Stomach (tissue), 19 donors: ENCODE measurements at places on chromosomes 4 and X. TPM values are rescaled to one million over a fixed set of nuclear protein-coding genes. Genes with fewer than 3 reads are reported as not detected.

Gene POLA1
- 9.3 TPM for total RNA-seq

- peak; percentile 66 for DNase-seq
- H3K4me1 ChIP-seq: no peaks in the 10 kb centered on the region
- H3K4me3 ChIP-seq: no peak overlapping the region
- H3K36me3 ChIP-seq: no peaks in the 10 kb centered on the region
These were observed 388.4 kb upstream of the SPOCK3 start for GRCh38 chr4:167622481-167623240.

DNA sequence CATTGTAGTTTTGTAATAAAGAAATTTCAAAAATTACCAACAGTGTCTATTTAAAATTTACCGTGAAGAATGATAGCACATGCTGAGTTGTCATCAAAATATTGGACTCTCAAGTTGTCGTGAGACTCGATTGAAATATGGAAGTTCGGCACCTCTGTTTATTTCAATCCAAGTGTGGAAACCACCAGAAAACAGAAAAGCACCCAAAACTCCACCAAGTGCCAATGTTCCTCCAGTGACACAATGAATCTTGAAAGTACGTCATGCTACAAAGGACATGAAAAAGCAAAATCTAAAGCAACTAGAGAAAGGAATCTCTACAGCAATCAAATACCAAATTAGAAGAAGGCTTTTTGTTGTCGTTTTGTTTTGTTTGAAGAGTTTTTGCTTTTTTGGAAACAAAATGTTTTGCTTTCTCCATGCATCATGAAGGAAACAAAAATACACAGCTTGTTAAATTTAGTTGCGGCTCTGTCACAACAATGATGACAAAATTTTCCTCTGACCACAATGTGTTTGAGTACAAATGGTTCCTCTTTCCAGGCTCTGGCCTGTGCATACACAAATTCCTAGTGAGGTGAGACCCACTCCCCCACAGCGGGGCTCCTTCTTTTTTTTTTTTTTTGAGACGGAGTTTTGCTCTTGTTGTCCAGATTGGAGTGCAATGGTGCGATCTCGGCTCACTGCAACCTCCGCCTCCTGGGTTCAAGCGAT lies 9.6 kb upstream of the IL13RA1 start:
- no peak overlapping the region for H3K27ac ChIP-seq
- no peak for DNase-seq
- no peaks in the 10 kb centered on the region for H3K36me3 ChIP-seq
- no peak overlapping the region for H3K4me3 ChIP-seq

Gene HMGB2
- total RNA-seq: 99.5 TPM

DNA sequence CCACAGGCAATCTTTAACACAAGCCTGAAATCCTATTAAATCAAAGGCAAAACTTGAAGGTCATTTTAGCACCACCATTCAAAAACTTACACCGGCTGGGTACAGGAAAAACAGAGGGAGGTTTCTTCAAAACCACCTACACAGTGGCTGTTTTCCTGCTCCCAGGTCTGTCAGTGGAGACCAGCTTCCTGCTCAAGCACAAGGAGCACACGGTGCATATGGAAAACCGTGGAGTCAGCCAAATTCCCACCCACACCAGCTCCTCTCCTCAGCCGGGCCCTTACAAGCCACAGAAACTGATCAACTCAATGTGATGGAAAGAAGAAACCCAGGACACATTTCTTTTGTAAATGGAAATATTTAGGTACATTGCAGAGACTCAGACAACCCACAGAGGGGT lies 14.3 kb upstream of the FAM241A start:
- no peak overlapping the region for H3K27ac ChIP-seq
- H3K36me3 ChIP-seq: no peaks in the 10 kb centered on the region
- DNase-seq: no peak
- H3K4me3 ChIP-seq: no peak overlapping the region
- no peaks in the 10 kb centered on the region for H3K4me1 ChIP-seq
- no peaks in the 10 kb centered on the region for H3K27me3 ChIP-seq

- no peak overlapping the region for H3K4me3 ChIP-seq
- no peaks in the 10 kb centered on the region for H3K36me3 ChIP-seq
- H3K4me1 ChIP-seq: no peaks in the 10 kb centered on the region
- no peaks in the 10 kb centered on the region for H3K27me3 ChIP-seq
- DNase-seq: no peak
These were observed 55.9 kb downstream of the OSTC start for GRCh38 chr4:108706289-108706688.

DNA sequence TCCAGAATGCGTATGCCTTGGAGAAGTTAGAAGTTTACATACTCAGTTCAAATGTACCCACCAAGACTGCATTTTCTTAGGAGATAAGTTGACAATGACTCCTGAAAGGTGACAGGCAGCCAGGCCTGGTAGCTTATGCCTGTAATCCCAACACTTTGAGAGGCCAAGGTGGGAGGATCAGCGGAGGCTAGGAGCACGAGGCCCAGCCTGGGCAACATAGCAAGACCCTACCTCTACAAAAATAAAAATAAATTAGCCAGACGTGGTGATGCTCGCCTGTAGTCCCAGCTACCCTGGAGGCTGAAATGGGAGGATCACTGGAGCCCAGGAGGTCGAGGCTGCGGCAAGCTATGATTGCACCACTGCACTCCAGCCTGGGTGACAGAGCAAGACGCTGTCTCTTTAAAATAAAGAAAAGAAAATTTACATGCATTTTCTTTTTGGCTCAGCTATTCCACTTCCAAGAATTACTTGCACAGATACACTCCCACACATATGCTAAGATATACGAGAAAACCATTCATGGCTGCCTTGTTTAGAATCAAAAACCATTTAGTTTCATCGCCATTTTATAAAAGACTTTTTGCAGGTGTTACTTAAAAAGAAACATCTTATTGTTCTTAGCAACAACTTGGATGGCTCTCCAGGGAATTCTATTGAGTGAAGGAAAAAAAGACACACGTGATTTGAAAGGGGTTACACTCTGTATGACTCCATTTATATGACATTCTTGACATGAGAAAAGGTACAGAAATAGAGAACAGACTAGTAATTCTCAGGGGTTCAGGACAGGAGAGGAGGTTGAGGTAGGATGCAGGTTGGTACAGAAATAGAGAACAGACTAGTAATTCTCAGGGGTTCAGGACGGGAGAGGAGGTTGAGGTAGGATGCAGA lies 66.3 kb downstream of the DHRSX start:
- no peak for DNase-seq
- H3K27ac ChIP-seq: no peak overlapping the region
- no peak overlapping the region for H3K4me3 ChIP-seq
- H3K4me1 ChIP-seq: no peaks in the 10 kb centered on the region

Gene SMIM10
- total RNA-seq: 0.58 TPM

- no peaks in the 10 kb centered on the region for H3K4me1 ChIP-seq
- H3K27ac ChIP-seq: no peak overlapping the region
- no peak for DNase-seq
- H3K4me3 ChIP-seq: no peak overlapping the region
- no peaks in the 10 kb centered on the region for H3K27me3 ChIP-seq
These were observed 219.9 kb downstream of the SHOX start for GRCh38 chrX:850471-850916.

DNA sequence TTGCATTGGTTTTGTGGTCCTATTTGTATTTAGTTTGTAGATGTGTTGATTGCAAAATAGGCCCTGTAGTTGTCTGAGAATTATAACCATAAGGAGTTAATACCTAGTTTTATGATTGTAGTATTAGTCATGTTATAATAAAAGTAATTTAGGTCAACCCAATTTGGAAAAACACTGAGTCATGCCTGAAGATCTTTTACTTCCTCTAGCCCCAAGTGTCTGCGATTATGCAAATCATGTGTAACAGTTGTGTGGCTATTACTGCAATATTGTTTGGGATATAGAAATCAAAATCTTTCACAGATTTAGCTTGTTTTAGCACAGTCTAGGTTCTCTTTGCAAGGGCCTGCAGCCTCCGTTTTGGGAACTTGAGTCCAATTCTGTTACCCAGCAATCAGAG lies 12.6 kb downstream of the SRD5A3 start:
- no peak overlapping the region for H3K4me3 ChIP-seq
- DNase-seq: no peak
- peaks cover 8% of the 10 kb centered on the region for H3K4me1 ChIP-seq
- H3K27ac ChIP-seq: peak overlapping the region; percentile 71
- no peaks in the 10 kb centered on the region for H3K27me3 ChIP-seq

DNA sequence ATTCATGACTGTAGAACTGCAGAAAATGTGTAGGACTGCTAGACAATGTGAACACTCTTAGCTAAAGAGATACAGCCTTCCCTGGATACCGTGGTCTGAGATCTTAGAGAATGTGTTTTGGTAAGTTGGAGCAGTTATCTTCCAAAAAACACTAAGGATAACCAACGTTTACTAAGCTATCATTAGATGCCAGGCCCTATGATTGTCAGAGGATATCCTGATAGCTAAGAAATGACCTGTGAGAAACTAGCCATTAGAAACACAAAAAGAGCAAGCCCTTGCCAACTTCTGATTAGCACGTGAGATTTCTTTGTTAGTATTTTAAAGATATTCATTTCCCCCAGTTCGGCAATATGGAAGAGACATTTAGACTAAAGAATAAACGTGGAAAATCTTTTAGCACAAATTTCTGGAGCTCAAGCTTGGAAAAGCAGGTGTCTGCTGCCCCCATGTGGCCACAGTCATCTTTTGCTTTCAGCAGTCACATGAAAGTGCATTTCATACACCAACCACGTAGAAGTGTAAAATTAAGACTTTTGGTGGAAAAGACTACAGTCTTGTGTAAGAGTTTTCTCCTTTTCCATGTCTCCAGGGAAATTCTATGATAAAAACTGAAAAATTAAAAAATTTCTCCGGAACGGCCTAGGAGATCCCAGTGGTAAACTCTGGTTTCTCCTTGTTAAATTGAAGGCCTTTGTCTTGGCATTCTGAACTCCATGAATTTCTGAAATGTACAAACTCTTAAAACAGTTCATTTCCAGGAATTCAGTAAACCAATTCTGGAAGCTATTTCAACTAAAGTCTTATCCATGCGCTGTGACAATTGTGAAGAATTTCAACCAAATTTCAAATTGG lies 136.4 kb downstream of the ZNF674 start:
- H3K4me1 ChIP-seq: no peaks in the 10 kb centered on the region
- no peaks in the 10 kb centered on the region for H3K27me3 ChIP-seq
- H3K36me3 ChIP-seq: no peaks in the 10 kb centered on the region
- peak; percentile 76 for DNase-seq
- H3K27ac ChIP-seq: no peak overlapping the region

GRCh38 chr4:158667651-158668198 lies 4.0 kb downstream of the C4orf46 start:
- H3K27me3 ChIP-seq: no peaks in the 10 kb centered on the region
- H3K27ac ChIP-seq: no peak overlapping the region
- no peaks in the 10 kb centered on the region for H3K36me3 ChIP-seq
- H3K4me1 ChIP-seq: peaks cover 20% of the 10 kb centered on the region

DNA sequence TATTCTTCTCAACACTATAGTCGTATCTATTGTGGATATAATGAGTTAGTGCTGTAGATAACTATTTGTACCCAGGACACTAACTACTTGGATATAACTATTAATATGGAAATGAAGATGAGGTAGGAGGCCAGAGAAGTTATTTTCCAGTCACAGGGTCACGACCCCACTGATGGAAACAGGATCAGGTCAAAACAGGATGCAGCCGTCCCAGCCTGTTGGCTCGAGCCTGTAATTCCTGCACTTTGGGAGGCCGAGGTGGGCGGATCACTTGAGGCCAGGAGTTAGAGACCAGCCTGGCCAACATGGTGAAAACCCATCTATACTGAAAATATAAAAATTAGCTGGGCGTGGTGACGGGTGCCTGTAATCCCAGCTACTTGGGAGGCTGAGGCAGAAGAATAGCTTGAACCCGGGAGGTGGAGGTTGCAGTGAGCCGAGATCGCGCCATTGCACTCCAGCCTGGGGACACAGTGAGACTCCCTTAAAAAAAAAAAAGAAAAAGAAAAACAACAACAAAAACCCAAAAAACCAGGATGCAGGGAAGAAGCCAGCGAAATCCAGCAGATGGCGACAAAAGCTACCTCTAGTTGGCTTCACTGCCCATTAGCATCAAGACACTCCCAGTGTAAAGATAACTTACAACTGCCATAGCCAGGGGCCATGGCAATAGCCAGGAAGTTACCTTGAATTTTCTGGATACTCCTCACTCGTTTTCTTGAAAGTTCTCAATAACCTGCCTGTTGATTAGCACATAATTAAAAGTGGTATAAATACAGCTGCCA lies 37.9 kb upstream of the NKAP start:
- H3K4me3 ChIP-seq: no peak overlapping the region
- H3K4me1 ChIP-seq: no peaks in the 10 kb centered on the region
- H3K36me3 ChIP-seq: no peaks in the 10 kb centered on the region
- no peak overlapping the region for H3K27ac ChIP-seq

Gene GRIA3
- total RNA-seq: not detected
